ENCODE measurements at places on chromosomes 1 and 21.

- no peak for DNase-seq
Observed at GRCh38 chr1:1881727-1882126, 9.2 kb downstream of the GNB1 start.

DNA sequence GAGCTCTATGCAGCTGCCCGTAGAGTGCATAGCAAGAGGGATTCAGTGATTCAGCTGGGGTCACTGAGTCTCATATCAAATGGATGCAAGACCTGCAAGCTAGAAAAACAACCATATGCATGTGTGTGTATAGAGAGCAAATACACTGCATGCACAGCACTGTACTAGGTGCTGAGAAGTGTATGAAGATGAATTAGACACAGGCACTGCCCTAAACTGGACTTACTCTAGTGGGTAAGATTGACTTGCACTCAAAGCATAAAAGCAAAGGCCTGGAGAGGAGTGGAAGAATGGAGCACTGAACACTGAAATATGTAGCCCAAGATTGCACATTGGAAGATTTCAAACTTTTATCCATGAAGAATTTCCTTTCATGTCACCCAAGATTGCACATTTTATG, 5.5 kb upstream of the GBP1 start:
- DNase-seq: no peak

- no peak for DNase-seq
Observed at GRCh38 chr1:228488818-228489674, 1.9 kb downstream of the RNF187 start.

DNA sequence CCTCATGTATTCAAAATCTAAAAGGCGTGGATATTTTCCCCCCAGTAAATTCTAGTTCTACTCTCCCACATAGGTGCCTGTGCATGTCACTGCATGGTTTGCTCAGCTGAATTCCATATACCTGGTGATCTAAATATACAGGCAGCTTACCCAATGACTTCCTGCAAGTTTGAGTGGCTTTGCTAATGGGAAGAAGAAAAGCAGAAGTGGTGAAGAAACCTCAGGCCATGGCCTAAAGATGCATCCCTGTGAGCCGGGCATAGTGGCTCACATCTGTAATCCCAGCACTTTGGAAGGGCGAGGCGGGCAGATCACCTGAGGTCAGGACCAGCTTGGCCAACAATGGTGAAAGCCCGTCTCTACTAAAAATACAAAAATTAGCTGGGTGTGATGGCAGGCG, 11.5 kb downstream of the SLC44A3 start:
- DNase-seq: no peak

GRCh38 chr1:113027449-113027848, 45.5 kb upstream of the LRIG2 start:
- DNase-seq: no peak
